NCI-H526 (cell line): ENCODE measurements at places on chromosomes 11 and 22.
A peak's percentile ranks its signal among the peaks of the same experiment; 100 is the strongest.

DNA sequence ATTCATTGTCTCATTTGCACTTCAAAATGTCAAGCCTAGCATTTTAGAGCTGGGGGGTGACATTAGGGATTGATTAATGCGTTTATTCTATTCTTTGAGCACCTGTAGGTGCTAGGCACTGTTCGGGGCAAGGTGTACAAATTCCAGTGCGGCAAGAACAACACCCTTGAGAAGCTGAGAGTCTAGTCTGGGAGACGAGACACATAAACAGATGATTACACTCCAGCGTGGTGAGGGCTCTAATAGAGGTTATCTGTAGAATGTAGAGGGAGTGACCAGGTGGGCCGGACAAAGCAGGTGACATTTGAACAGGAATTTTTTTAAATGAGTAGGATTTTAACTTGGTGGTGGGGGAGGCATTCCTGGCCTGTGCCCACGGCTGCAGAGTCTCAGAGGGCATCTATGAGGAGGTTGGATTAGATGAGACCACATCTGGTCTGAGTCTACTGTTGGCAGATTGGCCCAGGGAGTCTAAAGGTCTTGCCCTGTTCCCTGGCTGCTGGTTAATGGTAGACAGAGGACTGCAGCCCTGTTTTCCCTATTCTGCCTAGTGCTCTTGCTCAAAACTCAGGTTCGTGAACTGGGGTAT lies 970 bp downstream of the CAT start:
- DNase-seq, result peak; percentile 2

DNA sequence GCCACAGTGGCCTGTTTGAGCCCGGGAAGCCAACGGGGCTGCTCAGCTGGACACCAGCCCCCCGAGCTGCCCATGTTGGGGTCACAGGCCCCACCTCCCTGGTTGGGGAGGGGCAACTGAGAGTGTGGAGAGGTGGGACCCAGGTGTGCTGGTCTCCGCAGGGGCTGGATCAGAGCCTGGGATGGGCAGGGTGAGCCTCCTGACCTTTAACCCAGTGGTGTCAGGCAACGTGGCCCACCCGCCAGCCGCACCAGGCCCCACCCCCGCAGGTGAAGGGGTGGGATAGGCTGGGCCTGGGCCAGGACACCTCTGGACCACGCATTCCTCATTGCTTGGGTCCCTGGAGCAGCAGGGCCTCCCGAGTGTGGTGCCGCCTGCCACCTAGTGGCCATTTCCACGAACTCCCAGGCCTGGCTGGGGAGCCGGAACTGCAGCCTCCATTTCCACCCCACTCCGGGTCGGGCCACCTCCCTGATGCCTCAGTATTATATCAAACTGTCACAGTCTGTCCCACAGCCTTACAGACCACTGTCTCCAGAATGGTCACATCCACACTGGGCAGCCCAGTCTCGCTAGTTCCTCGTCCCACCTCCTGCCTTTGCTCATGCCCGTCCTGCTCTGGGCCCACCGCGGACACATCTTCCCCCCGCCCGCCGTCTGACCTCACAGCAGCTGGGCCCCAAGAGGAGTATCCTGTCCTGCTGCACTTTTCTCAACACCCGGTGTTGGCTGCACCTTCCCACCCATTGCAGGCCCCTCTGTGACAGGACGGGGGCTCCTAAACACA lies 13.3 kb upstream of the PPP6R3 start:
- DNase-seq, result peak; percentile 30

DNA sequence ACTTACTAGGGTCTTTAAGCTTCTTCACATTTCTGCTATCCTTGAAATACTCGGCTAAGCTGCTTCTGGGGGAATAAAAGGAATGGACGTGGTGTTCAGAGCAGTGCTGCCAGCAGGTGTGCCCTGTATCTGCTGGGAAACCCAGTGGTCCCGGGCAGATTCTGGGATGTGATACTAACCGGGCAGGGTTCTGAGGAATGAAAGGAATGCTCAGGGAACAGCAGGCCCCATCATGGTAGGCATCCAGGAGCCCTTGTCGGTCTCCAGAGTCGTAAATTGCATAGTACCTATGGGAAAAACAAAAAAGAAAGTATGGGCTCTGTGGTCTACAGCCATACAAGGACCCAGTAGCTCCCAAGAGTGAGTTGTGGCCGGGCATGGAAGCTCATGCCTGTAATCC lies 4.5 kb upstream of the TMEM223 start:
- DNase-seq, result no peak

- no peak for DNase-seq
Observed at GRCh38 chr11:85955531-85955930, 100.3 kb downstream of the CCDC83 start.

DNA sequence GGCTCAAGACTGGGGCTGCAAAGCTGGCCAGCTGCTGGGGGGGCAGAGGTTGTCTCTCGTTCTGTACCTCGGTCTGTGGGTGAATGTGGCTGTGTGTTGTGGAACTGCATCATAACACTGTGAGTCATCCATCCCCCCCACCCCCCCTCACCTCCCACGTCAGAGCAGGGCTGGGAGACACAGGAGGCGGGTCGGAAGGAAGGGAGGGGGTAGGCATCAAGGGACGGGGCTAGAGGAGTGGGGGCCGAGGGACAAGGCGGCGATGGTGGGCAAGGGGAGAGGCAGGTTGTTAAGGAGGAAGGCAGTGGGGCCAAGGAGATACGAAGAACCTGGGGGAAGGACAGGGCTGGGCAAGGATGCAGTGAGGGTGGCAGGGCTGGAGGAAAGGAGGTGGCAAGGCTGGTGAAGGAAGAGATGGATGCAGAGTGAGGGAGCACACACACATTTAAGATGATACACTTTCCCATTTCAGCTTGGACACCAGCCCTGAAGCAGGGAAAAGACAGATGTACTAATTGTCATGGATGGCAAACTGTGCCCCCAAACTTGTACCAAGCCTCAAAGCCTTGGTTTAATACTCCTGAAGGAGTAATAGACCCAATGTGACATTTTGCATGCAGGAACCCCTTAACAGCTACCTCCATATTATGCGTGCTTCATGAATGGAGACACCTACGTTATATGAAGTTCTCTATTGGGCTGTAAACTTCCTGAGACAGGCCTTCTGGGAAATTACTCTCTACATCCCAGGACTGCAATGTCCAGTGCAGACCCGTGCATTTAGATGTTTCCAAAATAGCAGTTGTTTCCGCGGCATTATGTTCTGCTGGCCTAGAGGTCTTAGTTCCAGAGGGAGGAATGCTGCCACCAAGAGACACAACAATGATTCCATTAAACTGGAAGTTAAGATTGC lies at the start of gene YPEL4:
YPEL4 (minus strand) TSS at position 87 of the 913 bp plus-strand sequence. CDS start 2,805 bp downstream, outside the sequence.
- DNase-seq, result no peak

- no peak for DNase-seq
Observed at GRCh38 chr11:11780858-11781257, 60.9 kb upstream of the USP47 start.

- no peak for DNase-seq
Observed at GRCh38 chr11:83278351-83278750, 7.8 kb downstream of the CCDC90B start.

GRCh38 chr11:104522123-104522522 lies 358.2 kb upstream of the PDGFD start:
- no peak for DNase-seq

DNA sequence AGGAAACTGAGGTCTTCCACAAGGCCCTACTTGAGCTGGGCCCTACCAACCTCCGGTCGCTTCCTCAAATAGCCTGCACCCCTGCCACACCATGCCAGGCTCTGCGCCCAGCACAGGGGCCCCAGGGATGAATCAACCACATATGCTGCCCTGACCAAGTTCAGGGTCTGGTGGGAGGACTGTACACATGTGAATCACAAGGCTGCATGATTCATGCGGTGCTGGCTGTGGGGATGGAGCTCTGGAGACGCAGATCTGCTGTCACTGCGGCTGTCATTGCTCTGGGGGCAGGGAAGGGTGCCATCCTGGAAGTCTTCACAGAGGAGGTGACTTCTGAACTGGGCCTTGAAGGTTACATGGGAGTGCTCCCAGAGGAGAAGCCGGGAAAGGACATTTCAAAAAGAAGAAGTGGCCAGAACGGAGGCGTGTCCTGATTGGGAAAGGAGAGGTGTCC lies 21.5 kb downstream of the CYTH4 start:
- no peak for DNase-seq

GRCh38 chr11:33471541-33471940 lies 214.4 kb downstream of the HIPK3 start:
- DNase-seq, result no peak

DNA sequence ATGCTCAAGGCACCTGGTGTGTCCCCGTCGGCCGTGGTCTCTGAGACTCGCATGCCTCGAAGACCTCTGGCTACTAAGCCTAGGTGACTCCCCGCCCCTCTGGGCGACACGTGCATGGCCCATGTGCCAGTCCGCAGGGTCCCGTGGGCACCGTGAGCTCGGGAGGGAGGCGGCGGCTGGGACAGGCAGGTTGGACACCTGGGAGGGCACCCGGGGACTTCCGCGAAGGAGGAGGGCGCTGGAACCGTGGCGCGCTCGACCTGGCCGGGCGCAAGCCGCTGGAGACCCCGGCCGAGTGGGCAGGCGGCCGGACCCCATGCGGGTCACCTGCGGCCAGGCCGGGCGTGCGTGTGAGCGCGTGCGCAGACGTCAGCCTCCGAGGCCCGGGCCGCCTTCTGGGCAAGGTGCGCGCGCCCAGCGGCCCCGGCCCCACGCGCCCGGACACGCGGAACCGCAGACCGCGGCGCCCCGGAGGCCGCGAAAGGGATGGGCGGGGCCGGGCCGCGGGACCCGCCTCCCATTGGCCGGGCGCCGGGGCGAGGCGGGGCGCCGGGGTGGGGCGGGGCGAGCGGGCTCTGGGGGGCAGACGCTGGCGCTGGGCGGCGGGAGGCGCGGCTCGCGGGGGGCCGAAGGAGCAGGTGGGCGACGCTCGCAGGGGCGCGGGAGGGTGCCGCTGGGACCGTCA lies 579 bp upstream of the RASD2 start:
- DNase-seq, result no peak

DNA sequence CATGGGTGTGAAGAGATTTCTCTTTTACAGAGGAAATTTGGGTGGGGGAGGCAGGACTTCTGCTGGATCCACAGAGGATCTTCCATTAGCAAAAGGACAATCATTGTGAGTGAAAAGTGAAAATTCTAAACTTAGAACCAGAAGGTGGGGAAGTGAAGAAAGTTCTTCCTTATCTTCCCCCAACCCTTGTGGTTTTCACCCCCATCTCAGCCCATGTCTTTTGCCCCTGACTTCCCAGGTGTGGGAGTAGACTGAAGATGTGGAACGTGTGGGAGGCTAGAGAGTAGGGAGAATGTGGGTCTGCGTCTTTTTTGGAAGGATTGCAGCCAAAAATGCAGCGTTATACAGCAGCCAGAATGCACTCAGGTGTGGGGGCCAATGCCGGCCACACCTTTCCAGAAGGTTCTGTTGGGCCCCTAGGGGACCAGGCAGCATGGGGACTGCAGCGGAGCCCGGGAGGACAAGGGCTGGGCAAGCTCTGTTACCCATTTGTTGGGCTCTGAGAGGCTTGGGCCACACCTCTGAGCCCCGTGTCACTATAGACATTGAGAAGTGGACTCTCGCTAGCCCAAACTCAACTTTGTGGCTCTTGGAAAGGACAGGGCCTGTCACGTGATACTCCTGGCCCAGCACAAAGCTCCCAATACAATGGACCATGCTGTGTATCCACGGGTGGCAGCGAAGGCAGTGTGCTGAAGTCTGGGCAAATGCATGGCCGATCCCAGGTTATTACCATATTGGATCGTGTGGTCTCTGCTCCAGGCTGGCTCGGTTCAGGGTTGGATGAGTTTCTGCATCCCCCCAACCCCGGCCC lies 32.8 kb upstream of the LINC01488 start:
- DNase-seq, result no peak
